ENCODE measurements at places on chromosomes 12 and 14. TPM values are rescaled to one million over a fixed set of nuclear protein-coding genes. Genes with fewer than 3 reads are reported as not detected.

The REP15 gene
- not detected for total RNA-seq

The GPD1 gene
- 1.0 TPM for total RNA-seq

The OSBPL8 gene
- 74.3 TPM for total RNA-seq

The COX8C gene
- total RNA-seq: not detected

The CLEC2A gene
- not detected for total RNA-seq

The CFAP251 gene
- 17.9 TPM for total RNA-seq

The KRT74 gene
- total RNA-seq: not detected

The C12orf50 gene
- total RNA-seq: not detected

The PTPRB gene
- 0.07 TPM for total RNA-seq

The RTN1 gene
- total RNA-seq: 0.32 TPM

The DLK1 gene
- total RNA-seq: not detected

The TAS2R9 gene
- total RNA-seq: 0.19 TPM

The TOMM20L gene
- not detected for total RNA-seq

The NKX2-8 gene
- total RNA-seq: not detected

The PAH gene
- 0.19 TPM for total RNA-seq

The VDR gene
- total RNA-seq: not detected

The IAPP gene
- not detected for total RNA-seq

The TAS2R20 gene
- 18.2 TPM for total RNA-seq

The PLBD1 gene
- not detected for total RNA-seq

The DDX55 gene
- 41.6 TPM for total RNA-seq

The BATF gene
- total RNA-seq: not detected

The LBHD2 gene
- not detected for total RNA-seq

The MYO1H gene
- not detected for total RNA-seq

The FGF23 gene
- total RNA-seq: not detected

The GPR132 gene
- total RNA-seq: not detected

The TMEM253 gene
- total RNA-seq: not detected

Data from Karpas-422 (cell line).